ENCODE measurements at places on chromosomes 11 and 22. TPM values are rescaled to one million over a fixed set of nuclear protein-coding genes. Genes with fewer than 3 reads are reported as not detected.

Gene CTSW
- 0.07 TPM for total RNA-seq

Gene CHRM4
- total RNA-seq, result 0.50 TPM

Gene HIRA
- 23.0 TPM for total RNA-seq

Gene GSTT2B
- total RNA-seq, result 0.15 TPM

Gene OR5AS1
- not detected for total RNA-seq

Gene GRIA4
- total RNA-seq, result not detected

Gene L3MBTL2
- total RNA-seq, result 17.8 TPM

Gene MRPL11
- total RNA-seq, result 92.8 TPM

Gene BACE1
- 9.1 TPM for total RNA-seq

Gene DBX1
- not detected for total RNA-seq

Gene SCO2
- 3.9 TPM for total RNA-seq

Gene FAM180B
- not detected for total RNA-seq

Gene HBG2
- total RNA-seq, result not detected

Gene THRSP
- not detected for total RNA-seq

Gene PLAAT4
- total RNA-seq, result 1.6 TPM

Gene NXPE2
- total RNA-seq, result not detected

Gene CDC42EP1
- 31.2 TPM for total RNA-seq

Gene UCP3
- 0.92 TPM for total RNA-seq

Gene LMNTD2
- 2.9 TPM for total RNA-seq

Gene CREBZF
- 27.1 TPM for total RNA-seq

Gene OR4D5
- not detected for total RNA-seq

Gene ASCL2
- total RNA-seq, result 0.08 TPM

Gene KBTBD3
- total RNA-seq, result 0.77 TPM

Gene CDCA5
- 73.1 TPM for total RNA-seq

Gene DERL3
- 0.42 TPM for total RNA-seq

Gene CEP164
- 16.5 TPM for total RNA-seq

Gene LRRN4CL
- 0.08 TPM for total RNA-seq

Gene GGTLC2
- total RNA-seq, result not detected

Gene SLC22A6
- total RNA-seq, result not detected

Gene MUC5AC
- 0.95 TPM for total RNA-seq

Gene CDC42BPG
- 1.7 TPM for total RNA-seq

Gene PRR5
- 15.1 TPM for total RNA-seq

Data from A549 treated with AZD2906 at 1 μM for 4 hours (cell line).